ENCODE measurements at places on chromosomes 2 and 18.

GRCh38 chr2:97011977-97012569 lies 25.7 kb upstream of the FAM178B start:
- DNase-seq = peak; percentile 3

- DNase-seq = no peak
Measured at GRCh38 chr2:191220671-191221070, 24.5 kb upstream of the MYO1B start.

- no peak for DNase-seq
Measured at GRCh38 chr18:36454245-36454644, 156.7 kb downstream of the FHOD3 start.

- no peak for DNase-seq
Measured at GRCh38 chr2:129575431-129575830, 404.0 kb upstream of the RAB6C start.

GRCh38 chr2:46929612-46930011 lies 14.0 kb upstream of the MCFD2 start:
- no peak for DNase-seq

DNA sequence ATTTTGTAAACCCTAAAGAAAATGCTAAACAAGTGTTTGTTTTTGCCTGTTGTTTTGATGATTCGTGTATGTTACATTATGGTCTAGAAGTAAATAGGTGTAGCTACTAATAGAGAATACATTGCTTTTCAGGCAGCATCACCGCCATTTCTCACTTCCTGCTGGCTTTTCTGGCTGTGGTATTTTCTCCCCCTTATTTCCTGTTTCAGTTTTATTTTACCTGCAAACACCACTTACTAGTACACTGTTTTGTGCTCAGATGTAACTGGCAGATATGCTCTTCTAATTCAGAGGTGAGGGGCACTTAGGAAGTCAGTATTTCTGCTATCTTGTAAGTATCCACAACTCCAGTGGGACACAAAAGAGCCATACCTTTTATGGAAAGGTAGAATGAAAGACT lies 38.1 kb upstream of the SLC3A1 start:
- no peak for DNase-seq

GRCh38 chr2:177030451-177031105 lies 182.0 kb upstream of the HNRNPA3 start:
- no peak for DNase-seq

GRCh38 chr18:74625157-74625556 lies 27.5 kb downstream of the ZNF407 start:
- DNase-seq = no peak

DNA sequence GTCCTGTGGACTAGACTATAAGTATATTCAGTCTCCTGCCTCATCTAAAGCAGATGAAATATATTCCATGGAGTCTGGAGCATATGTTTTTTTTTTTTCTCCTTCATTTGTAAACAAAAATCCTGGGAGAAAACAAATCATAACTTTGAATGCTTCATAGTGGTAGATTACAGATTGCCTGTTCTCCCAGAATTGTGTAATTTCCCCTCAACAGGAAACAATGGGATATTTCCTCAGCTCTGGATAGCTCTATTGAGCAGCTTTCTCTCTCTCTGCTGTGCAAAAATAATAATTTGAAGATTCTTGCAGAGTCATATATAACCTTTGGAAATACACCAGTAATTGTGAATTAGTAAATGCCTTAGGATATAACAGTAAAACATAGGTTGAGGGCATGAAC lies 1406.6 kb upstream of the ACVR2A start:
- no peak for DNase-seq

GRCh38 chr2:166591226-166591625 lies 97.2 kb upstream of the SCN7A start:
- no peak for DNase-seq

GRCh38 chr18:63342206-63342605 lies 22.6 kb upstream of the BCL2 start:
- DNase-seq = no peak

DNA sequence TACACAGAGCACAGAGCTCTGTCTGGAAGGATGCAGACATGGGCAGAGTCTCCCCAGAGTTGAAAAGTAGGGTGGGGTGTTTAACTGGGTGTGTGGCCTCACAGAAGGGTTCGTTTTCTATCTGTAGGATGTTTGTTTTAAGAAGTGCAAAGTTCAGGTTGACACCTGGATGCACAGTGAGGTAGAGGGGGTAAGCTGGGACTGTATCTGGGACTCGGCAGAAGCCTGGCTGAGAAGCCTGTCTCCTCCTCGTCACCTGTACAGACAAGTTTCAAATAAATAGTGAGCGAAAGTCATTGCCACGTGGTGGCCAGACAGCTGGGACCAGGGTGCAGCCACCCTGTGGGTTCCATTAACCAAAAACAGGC lies 145.9 kb downstream of the KLHL29 start:
- DNase-seq = no peak

GRCh38 chr2:195961873-195962272 lies 106.8 kb downstream of the DNAH7 start:
- DNase-seq = no peak

DNA sequence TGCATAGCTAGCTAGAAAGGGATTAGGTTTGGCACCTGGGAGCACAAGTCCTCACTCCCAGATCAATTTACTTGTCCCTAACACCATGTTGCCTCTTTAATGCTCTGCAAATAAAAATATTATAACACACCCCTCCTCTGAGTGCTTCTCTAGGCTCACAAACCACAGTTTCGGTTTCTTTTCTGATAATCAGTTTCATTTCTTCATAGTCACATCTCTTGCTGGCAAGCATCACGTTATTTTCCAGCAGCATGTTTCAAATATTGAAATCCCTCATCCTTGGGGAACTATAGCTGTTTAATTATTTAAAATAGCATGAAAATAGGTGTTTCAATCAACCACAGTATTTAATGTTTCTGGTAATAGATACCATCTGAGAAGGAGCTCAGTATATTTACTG lies 13.9 kb upstream of the SMCHD1 start:
- no peak for DNase-seq

DNA sequence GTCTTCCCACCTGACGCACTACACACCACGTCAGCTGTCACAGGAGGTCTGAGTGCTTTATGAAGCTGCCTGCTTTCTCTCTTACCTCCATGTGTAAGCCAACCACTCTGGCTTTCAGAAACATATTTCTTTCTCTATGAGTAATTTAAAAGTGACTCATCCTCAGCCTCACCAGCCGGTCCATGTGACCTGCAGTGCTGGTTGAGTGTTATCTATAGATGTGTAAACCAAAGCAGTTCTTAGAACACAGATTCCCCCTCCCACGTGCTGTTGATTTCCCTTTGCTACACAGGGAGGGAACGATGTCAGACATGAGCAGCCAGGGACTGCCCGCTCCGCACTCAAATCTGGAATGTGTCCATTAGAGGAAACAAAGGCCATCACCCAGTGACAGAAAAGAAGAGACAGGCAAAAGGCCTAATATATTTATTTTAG lies 157.8 kb downstream of the BCL2 start:
- peak; percentile 74 for DNase-seq

- DNase-seq = no peak
Measured at GRCh38 chr2:79447463-79447862, 65.4 kb upstream of the CTNNA2 start.

GRCh38 chr2:16006537-16007166 lies 66.3 kb downstream of the MYCN start:
- no peak for DNase-seq

DNA sequence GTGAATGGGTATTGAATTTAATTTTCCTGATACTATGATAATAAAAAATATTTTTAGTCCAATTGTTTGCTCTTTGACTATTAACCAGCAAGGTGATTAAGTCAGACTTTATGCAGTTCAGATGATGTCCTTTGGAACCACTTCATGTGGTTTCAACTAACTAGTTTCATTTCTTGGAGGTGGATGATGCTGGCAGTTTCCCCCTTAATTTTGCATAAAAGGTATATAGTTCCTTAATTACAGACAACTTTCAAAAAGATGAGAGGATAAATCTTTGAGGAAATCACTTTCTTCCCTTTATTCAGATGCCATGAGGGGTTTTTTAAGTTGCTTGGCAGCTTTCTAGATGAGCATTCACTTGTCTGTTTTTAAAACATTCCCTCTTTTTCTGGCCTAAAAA lies 223.1 kb downstream of the PHLPP1 start:
- DNase-seq = no peak

GRCh38 chr2:217189747-217190146 lies 329.9 kb upstream of the TNP1 start:
- DNase-seq = no peak

DNA sequence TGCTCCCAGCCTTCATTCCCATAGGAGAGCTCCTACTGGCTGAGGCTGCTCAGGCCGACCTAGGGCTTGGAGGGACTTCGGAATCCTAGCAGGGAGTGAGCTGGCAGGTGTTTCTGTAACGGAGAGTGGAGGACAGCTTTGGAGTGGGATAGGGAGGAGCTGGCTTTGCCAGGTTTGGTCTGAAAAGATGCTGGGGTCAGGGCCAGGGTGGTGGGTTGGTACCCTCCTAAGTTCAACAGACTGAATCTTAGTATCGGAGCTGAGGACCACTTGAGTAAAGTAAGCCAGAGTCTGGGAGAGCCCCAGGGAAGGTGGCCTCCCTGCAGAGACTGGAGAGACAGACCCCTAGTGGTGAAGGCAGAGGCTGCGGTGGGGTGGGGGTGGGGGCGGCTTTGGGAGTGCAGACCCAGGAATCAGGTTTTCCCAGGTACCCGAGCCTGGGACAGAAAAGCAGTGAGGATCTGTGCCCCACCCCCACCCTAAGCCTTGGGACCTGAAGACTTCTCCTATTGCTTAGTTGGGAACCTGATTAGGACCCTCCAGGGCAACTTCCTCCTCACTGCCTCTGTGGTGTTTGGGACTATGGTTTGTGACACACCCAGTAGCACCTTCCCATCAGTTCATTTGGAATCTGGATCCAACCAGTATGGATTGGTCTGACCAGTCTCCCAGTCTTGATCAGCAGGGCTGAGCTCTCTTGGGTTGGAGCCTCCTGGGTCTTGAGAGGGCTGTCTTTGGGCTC lies 3.0 kb downstream of the CNNM4 start:
- DNase-seq = no peak

DNA sequence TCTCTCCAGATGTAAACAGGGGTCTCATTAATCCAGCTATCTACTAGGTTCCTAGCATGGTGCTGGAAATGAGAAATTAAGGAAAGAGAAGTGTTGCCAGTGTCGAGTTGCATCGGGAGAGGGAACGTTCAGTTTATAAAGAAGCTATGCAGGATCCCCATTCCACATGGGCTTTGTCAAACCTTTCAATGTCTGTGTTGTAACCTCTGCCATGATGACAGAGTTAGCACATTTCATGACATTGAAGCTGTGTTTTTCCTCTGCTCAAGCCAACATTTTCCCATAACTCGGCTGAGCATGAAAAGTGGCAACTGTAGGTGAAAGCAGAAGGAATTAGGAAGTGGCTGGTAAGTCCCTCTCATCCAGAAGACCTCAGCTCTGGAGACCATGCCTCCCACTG lies 133.4 kb downstream of the WDSUB1 start:
- DNase-seq = no peak

- no peak for DNase-seq
Measured at GRCh38 chr2:94890234-94890633, 19.0 kb downstream of the TEKT4 start.

DNA sequence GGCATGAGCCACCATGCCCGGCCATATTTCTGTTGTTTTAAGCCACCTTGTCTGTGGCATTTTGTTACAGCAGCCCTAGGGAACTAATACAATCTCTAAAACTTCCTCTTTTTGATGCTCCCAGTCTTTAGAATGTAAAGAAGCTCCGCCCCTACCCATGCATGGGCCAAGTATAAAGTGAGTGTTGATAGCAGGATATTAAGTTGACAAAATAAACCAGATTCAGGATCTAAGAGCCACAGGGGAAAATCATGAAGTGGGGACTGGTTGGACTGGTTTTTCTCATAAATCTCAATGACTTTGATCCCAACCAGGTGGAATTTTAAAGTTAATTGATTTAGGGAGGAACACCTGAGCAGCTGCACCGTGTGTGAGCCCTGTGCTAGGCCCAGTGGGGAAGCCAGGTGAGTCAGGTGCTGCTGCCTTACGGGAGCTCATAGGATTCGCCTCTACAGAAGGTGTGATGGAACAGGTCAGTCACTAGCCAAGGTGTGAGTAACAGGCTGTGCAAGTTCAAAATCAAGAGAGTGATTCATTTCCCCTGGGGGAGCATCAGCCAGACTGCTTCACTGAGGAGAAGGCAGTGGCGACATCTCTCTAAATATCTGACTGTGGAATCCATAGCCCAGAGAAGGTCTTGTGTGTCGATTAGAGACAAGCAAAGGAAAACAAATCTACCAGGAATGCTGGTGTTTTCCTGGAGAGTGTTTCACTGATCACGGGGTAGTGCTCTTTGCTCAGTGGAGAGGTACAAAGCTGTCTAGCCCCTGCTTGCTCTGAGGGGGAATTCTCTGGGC lies 63.0 kb upstream of the MSH2 start:
- DNase-seq = peak; percentile 52

DNA sequence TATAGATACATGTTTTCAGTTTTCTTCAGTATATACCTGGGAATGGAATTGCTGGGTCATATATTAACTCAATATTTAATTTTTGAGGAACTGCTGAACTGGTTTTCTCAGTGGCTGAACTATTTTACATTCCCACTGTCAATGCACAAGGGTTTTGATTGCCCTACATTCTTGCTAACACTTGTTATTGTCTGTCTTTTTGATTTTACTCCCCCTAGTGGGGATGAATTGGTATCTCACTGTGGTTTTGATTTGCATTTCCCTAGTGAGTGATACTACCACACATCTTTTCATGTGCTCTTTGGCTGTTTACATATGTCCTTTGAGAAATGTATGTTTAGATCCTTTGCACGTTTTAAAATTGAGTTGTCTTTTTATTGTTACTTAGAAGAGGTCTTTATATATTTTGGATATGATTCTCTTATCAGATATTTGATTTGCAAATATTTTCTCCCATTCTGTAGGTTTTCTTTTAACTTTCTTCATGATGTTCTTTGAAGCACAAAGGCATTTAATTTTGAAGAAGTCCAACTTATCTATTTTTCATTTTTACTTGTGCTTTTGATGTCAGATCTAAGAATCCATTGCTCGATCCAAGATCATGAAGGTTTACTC lies 36.2 kb downstream of the ASB1 start:
- DNase-seq = no peak

GRCh38 chr18:2880473-2880872 lies 33.7 kb downstream of the EMILIN2 start:
- no peak for DNase-seq

- DNase-seq = peak; percentile 46
Measured at GRCh38 chr2:53317861-53318260, 449.7 kb upstream of the CHAC2 start.

- peak; percentile 1 for DNase-seq
Measured at GRCh38 chr2:185676316-185676715, 62.3 kb upstream of the FSIP2 start.

DNA sequence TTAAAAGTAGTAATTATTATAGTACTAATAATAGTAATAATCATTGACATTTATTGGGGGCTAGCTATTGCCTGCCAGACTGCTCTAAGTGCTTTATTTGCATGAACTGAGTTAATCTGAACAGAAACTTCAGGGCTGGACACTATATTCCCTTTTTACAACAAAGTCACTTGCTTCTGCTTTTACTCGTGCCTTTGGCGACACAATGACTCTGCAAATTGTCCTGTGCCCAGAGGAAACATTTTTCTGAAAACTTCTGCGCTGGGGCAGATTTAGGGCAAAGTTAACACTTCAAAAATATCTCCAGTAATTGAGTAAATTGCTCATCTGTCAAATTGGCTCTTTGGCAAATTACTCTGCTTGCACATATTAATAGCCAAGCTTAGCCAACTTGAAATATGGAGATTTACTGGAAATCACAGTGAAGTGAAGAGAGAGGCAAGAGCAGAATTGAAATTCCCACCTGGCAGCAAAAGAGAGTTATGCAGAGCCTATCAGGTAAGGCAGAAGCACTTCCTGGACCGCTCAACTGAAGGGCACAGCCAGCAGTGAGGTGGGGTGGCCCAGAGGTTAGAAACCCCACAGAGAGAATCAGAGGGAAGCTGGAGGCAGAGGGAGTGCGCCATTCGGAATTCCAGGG lies 36.3 kb downstream of the BMP10 start:
- DNase-seq = no peak

All from MG63 (cell line).